Liver (tissue), 10 donors: ENCODE measurements at places on chromosomes 16 and 17. TPM values are rescaled to one million over a fixed set of nuclear protein-coding genes. Genes with fewer than 3 reads are reported as not detected.

DNA sequence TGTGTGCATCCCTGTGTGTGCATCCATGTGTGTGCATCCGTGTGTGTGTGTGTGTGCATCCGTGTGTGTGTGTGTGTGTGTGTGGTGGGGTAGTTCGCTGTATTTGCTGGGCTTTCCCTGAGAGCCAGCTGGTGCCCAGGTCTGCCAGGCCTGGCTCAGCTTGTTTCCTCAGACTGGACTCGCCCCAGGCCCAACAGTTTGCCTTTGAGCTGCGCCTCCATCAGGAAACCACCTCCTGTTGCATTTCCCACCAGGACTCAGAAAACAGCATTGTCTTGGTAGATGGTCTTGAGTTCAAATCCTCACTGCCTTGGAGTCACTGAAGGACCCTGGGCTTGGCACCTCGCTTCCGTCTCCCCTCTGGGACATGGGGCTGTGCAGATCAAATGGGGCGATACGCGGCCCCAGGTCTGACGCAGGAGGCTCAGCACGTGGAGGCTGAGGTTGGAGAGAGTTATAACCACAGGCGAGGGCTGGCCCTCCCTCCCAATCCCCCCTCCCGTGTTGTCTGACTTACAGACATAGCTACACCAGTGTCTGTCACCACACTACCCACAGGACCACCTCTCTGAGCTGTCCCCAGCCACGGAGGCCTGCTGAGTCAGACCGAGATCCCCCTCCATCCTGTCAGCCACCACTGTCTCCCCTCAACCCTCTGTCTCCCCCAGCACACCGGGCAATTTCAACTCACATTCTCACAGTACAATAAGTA, 4.7 kb downstream of the ITGAE start:
- DNase-seq, result no peak

Gene MT1A
- 10.1 TPM for total RNA-seq

- DNase-seq, result peak; percentile 35
These were observed 25.8 kb upstream of the HLF start for GRCh38 chr17:55238931-55239297.

Gene PRDM7
- total RNA-seq, result not detected

DNA sequence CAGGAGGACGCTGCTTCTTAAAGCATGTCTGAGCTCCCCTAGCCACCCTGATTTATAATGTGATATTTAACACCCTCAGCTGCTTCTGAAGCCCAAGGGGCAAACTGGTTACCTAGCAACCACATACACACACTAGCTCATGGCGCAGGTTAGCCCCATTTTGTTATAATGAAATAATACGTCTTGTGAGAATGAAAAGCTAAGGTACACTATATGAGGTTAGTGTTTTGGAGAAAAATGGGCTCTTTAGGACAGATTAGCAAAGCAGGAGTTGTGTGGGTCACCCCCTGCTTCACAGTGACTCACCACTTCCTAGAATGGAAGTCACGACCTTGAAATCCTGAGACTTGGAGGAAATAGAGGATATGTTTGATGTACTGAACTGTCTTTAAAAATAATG, 404.8 kb upstream of the HSBP1 start:
- DNase-seq, result no peak

DNA sequence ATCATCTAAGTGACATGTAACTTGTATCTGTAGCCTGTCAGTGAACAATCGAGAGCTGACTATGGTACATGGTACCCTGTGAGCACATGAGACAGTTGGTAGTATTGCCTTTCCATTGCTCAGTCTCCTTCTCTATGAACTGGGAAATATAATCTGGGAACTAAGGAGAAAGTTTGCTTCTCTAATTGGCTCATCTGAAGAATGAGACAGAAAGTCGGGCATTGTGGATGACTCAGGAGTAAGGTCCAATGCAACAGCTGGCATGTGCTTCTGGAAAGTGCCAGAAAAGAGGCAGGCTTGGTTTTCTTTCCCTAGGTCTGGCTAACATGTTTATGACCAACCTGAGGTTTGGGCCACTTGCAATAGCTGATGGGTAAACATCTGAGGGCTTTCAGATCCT, 51.9 kb downstream of the ZZEF1 start:
- no peak for DNase-seq

GRCh38 chr17:77708936-77709335, 249.6 kb upstream of the TNRC6C start:
- DNase-seq, result peak; percentile 10

Gene KCNJ16
- 0.75 TPM for total RNA-seq

GRCh38 chr17:41711669-41712400, at the start of gene GAST:
TSS of gene GAST (plus strand) at chr17:41712331. CDS start at chr17:41715437, 3,106 bp downstream.
- DNase-seq, result no peak

Gene PRR35
- total RNA-seq, result not detected

GRCh38 chr17:40058865-40059264, 3.9 kb upstream of the THRA start:
- DNase-seq, result no peak

- no peak for DNase-seq
These were observed 673 bp upstream of the CHD9 start for GRCh38 chr16:53053967-53054669.

Gene GJD3
- total RNA-seq, result 0.59 TPM

Gene ATPAF2
- 12.9 TPM for total RNA-seq

DNA sequence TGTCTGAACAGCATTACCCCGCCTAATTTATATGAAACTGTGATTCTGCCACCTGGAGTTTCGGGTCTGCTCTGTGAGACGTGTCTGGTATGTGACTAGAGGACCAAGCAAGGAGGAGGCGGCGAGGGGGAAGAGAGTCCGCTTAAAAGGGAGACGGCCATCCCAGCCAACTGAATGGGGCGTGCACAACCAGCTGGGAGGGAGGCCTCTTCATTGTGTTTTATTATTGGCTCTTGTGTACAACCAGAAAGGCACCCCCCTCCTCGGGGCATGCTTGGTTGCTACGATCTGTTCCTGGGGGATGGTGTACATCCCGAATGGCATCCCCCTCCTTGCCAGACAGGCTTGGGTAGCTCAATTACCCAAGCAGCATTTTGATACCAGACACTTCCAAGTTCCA, 384.5 kb upstream of the SALL1 start:
- no peak for DNase-seq

DNA sequence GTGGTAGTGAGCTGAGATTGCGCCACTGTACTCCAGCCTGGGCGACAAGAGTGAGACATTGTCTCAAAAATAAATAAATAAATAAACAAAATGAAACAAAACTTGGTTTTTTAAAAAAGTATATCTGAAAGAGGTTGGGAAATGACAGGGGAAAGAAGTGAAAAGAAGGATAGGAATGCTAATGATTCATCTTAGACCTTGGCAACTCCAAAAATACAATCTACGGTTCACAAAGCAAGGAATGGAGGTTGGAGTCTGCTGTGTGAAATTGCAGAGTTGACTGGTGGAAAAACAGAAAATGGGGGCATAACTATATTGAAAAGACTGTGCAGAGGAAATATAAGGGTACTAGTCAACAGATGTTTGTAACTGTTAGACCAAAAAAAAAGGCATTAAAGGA, 40.0 kb upstream of the CD300E start:
- no peak for DNase-seq

DNA sequence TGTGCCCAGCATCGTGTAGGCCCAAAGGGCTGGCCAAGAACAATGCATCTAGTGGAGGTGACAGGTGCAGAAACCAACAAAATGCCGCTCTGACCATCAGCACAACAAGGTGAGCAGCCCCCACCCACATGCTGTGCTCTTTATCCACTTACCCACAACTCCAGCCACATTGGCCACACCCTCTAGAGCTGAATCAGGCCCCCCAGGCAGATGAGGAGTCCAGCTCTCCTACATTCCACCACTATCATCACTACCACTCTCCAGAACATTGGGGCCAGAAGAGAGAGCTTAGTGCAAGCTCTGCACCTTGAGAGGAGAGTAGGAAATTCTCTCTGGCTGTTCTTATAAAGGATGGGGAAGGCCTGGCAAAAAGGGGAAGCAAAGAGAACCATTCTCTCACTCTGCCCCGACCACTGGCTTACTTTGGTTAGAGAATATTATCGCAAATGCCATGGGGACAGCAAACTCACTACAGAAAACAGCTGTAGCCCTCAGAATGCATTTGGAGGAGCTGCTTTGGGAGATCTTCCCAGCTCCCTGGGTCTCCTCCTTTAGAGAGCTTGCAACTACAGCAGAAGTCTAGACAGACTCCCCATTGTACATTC, 75.0 kb downstream of the TMEM132E start:
- DNase-seq, result no peak

Gene MARVELD3
- 4.9 TPM for total RNA-seq
